Chondrocyte (in vitro differentiated cells): ENCODE measurements at places on chromosomes 7 and 10. TPM values are rescaled to one million over a fixed set of nuclear protein-coding genes. Genes with fewer than 3 reads are reported as not detected.

- H3K4me3 ChIP-seq: no peak overlapping the region
- DNase-seq: no peak
- peaks cover 3% of the 10 kb centered on the region for H3K36me3 ChIP-seq
Observed at GRCh38 chr7:81616951-81617350, 152.9 kb downstream of the HGF start.

DNA sequence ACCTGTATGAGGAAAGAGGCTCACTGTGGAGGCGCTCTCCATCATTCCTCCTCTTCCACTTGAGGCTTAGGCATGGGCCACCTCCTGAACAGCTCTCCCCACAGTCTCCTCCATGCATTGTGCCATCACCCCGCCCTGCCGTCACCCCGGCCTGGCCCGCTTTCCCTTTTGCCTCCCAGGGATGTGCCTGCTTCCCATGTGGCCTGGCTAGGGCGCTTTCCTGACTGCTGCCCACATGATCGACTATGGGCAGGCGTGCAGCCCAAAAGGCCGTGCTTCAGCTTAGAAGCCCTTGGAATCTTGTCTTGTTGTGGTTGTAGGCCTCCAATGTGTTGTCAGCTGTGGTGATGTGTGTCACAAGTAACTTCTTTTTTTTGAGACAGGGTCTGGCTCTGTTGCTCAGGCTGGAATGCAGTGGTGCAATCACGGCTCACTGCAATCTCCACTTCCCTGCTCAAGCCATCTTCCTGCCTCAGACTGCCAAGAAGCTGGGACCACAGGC, 1.8 kb upstream of the ACTR3C start:
- H3K27me3 ChIP-seq: peaks cover 4% of the 10 kb centered on the region
- H3K27ac ChIP-seq: no peak overlapping the region
- H3K36me3 ChIP-seq: peaks cover 2% of the 10 kb centered on the region
- DNase-seq: no peak
- H3K4me1 ChIP-seq: peaks cover 12% of the 10 kb centered on the region
- no peak overlapping the region for H3K4me3 ChIP-seq

SLC16A9 gene
- total RNA-seq: 1.00 to 1.5 TPM (median 1.2 TPM) in 3 replicates

- peak overlapping the region; percentile 21 for H3K4me3 ChIP-seq
- peaks cover 68% of the 10 kb centered on the region for H3K4me1 ChIP-seq
- no peaks in the 10 kb centered on the region for H3K36me3 ChIP-seq
- H3K27ac ChIP-seq: peak overlapping the region; percentile 93
- DNase-seq: no peak
- no peaks in the 10 kb centered on the region for H3K27me3 ChIP-seq
Observed at GRCh38 chr7:117072620-117073118, 119.4 kb downstream of the ST7 start.

DKK1 gene
- 54.4 to 170 TPM (median 170 TPM) in 3 replicates for total RNA-seq

UCMA gene
- not detected in 3 replicates for total RNA-seq
